Stimulated activated CD8-positive, alpha-beta memory T cell treated with anti-CD3 and anti-CD28 coated beads, Interleukin-15, amount 100 ng/mL, for 48 hours (primary cell): ENCODE measurements at places on chromosomes 3 and 15.

DNA sequence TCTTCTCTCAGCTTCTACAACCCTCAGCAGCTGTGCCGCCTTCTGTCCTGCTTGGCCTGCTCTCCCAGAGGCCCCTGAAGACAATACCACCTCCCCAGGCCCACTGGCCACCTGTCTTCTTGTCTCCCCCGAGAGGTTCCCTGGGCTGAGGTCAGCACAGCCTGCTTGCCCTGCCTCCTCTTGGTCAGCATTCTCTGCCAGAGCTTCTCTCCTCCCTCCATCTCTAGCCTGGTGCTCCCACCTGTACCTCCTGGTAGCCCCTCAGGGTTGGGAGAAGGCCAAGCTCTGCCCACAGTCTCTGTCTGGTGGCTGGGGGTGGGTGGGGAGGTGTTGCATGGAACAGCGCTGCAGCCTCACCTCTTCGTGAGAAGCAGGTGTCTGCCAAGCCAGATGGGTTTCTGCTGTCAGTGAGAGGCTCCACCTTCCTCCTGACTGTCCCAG, 5.6 kb upstream of the ISLR start:
- no peak for DNase-seq

DNA sequence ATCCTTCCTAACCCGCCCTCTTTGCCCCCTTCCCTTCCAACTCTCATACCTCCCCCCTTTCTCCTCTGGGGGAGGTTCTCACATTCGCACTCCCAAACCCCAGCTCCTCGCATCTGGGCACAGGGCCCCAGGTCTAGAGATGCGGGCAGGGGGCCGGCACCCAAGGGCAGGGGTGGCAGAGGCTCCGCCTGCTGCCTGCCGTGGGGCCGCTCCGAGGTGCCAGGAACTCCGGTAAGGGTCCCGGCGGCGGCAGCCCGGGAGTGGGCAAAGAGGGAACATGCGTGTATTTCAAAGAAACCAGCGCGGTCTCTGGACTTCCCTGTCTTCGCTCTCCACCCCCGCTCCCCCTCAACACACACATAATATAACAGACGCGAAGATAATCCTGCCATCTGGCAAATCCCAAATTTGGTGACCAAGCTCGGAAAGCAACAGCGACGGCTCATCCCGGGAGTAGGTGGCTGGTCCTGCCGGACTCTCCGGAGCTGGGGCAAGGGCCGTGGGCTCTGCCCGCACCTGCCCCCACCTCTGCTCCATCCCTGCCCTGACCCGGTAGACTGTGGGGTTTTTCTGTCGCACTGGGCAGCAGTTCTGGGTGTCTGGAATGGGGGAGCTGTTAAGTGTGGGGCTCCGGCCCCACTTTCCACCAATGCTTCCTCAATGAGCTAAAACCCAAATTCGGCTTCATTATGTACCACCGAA, 31.0 kb downstream of the NR2F2 start:
- no peak for DNase-seq

DNA sequence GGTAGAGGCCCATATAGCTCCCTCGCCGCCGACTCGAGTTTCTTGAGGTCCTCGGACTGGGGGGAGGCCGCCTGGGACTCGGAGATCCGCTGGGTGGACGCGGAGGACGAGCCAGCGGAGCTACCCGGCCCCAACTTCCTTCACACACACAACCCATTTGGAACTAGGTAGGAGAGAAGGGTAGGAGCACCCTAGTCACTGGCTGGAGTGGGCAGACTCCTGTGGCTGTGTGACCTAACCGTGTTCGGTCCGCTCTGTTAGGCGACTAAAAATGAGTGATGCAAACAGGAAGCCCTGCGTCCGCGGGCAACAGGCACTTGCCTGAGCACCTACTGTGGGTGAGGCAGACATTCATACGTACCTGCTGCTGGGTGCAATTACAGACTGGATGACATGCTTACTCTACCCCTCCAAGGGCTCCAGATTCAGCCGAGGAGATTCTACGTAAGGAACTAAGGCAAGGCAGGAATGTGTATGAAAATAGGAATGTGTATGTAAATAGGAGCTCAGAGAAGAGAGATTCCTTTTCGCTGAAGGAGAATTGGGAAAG, 4.6 kb upstream of the SIN3A start:
- peak; percentile 44 for DNase-seq

- DNase-seq: no peak
Observed at GRCh38 chr3:190229632-190230424, 92.4 kb downstream of the CLDN1 start.

- peak; percentile 73 for DNase-seq
Observed at GRCh38 chr3:183428447-183429211, at the start of gene MCF2L2. Gene MCF2L2, minus strand, starts transcription at chr3:183428619. Its CDS starts 642 bp downstream, at chr3:183427977.

- no peak for DNase-seq
Observed at GRCh38 chr15:73605759-73606436, 27.3 kb downstream of the NPTN start.

- DNase-seq: no peak
Observed at GRCh38 chr3:19901337-19901736, 32.7 kb downstream of the EFHB start.

GRCh38 chr3:57557085-57557537, 1.0 kb downstream of the PDE12 start:
- DNase-seq: peak; percentile 35

GRCh38 chr3:195777975-195778374, 33.8 kb downstream of the MUC4 start:
- no peak for DNase-seq

GRCh38 chr15:64112904-64113303, 17.1 kb downstream of the SNX1 start:
- DNase-seq: no peak

DNA sequence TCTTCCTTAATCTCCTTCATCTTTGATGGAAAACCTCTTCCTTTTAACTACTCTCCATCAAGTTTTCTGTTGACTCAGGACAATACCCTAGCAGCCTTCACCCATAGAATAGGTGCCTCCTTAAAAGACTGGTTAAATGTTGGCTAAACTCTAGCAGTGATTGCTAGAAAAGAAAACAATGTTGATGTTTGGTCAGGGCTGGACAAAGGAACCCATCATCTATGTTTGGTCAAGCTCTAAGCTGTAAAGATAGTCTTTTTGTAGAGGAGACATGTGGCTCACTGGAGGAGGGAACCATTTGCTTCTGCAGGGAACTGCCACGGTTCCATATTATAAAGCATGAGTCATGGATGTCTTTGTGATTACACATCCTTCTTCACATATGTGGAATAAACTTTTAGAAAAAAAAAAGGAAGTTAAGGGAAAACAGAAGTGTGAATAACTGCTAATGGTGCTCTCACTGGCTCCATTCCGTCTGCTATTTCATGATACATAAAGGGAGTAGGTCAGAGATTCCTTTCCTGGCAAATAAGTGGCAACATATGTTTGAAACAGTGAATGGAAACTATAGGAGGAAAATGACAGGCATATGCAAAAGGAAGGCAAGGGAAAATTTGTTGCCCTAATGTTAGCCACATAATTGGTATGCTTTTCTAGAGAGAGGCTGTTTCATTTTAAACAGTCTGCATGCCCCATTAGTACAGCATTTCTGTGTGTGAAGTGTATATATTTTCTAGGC, 78.2 kb downstream of the CMSS1 start:
- DNase-seq: no peak

GRCh38 chr3:133130168-133130567, 92.0 kb downstream of the TMEM108 start:
- DNase-seq: no peak

- DNase-seq: no peak
Observed at GRCh38 chr3:97515076-97515475, 249.5 kb upstream of the ARL6 start.

DNA sequence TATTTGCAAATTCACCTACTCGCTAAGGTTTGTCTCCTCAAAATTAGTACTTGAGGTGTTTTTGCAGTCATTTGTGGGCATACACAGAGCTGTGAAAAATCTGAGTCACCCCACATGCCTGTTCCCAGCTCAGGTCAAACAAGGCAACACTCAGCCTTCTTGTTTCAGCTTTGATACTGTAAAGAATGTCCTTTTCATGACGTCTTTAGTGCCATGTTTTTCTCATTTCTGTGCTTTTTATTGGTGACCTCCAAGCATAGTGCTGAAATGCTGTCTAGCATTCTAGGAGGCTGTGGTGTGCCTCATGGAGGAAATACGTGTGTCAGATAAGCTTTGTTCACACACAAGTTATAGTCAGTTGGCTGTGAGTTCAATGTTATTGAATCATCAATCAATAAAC, 8.8 kb downstream of the CAPN3 start:
- DNase-seq: no peak

GRCh38 chr15:33292717-33293307, 18.0 kb upstream of the RYR3 start:
- DNase-seq: peak; percentile 11

- no peak for DNase-seq
Observed at GRCh38 chr3:27138005-27138404, 231.2 kb downstream of the NEK10 start.

- DNase-seq: no peak
Observed at GRCh38 chr15:60815321-60815720, 336.4 kb upstream of the ICE2 start.

DNA sequence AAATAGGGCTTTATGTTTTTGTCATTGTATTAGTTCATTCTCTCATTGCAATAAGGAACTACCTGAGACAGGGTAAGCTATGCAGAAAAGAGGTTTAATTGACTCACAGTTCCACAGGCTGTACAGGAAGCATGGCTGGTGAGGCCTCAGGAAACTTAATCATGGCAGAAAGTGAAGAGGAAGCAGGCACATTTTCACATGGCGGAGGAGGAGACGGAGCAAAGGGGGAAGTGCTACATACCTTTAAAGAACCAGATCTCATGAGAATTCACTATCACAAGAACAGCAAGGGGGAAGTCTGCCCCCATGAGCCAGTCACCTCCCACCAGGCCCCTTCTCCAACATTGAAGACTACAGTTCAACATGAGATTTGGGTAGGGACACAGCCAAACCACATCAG, 25.6 kb downstream of the CEP63 start:
- no peak for DNase-seq

- DNase-seq: no peak
Observed at GRCh38 chr3:53171827-53172505, 11.0 kb downstream of the PRKCD start.

DNA sequence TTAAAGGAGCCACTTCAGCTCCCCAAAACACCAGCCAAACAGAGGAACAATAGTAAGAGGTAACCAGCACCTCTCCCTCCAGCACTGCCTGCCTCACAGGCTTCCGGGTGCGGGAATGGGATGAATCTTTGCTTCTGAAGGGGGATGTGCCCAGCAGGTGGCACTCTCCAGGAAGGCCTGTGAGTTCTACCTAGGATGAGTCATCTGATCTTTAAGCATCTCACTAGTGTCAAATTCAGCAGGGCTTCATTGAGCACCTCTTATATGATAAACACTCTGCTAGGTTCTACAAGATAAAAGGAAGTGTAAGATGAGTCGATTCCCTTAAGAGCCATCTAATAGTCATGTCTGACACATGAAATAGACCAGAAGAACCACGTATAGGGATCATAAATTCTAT, 237.4 kb upstream of the UMPS start:
- DNase-seq: no peak

DNA sequence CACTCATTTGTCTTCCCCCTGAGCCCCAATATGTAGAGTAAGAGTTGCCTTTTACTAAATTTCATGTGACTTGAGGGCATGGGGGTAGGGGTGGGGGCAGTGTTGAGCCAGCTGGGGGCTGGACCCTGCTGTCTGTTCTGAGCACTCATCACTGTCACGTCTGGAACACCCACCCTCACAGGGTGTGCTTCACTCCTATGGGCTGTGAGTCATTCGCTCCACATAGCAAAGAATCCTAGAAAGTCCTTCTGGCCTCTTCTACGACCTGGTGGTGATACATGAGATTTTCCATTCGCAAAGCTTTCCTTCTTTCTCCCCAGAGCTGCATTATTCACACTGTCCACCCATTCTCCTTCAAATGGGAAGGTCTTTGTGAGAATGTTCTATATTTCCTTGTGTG, 43.6 kb upstream of the MGLL start:
- DNase-seq: peak; percentile 11

DNA sequence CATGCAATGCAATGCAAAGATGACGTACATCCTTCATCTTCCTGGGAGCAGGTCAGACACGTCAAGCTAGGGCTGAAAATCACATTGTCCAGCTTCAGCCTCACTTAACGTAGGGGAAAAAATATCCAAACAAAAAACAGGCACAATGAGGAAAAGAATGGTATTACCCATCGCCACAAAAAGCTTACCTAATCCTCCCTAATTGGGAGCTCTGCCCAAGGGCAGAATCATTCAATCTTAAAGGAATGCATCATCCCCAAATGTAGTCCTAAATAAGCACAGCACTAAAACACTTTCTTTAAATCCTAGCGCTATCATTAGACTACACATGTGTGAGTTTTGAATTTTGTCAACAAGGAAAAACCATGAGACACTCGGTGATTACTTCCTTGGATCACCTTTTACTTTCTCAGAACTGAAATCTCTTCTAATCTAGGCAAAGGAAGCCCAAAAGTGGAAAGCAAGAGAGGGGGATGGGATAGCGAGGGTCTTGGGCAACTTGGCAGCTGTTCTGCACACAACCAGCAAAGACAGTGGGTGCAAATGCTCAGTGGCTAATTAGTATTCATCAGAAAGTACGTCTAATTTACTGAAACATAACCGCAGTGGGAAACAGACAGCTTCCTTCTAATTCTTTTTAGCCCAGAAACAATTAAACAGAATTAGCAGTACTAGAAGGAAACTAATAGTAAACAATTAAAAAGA, 87.4 kb downstream of the ADAMTS9 start:
- DNase-seq: no peak

GRCh38 chr3:97958396-97958795, 13.8 kb downstream of the RIOX2 start:
- no peak for DNase-seq

- peak; percentile 64 for DNase-seq
Observed at GRCh38 chr15:52466134-52466701, 62.5 kb downstream of the MYO5A start.

GRCh38 chr15:56824175-56824574, 90.9 kb upstream of the ZNF280D start:
- DNase-seq: no peak

GRCh38 chr15:97410897-97411575, 549.5 kb upstream of the ARRDC4 start:
- DNase-seq: no peak

GRCh38 chr3:158057666-158058065, 48.6 kb downstream of the SHOX2 start:
- DNase-seq: no peak

- no peak for DNase-seq
Observed at GRCh38 chr3:33663042-33663441, 55.0 kb downstream of the CLASP2 start.

GRCh38 chr3:78562328-78562727, 1205.5 kb downstream of the ROBO1 start:
- DNase-seq: no peak

GRCh38 chr3:14289590-14290461, 111.2 kb downstream of the LSM3 start:
- no peak for DNase-seq

DNA sequence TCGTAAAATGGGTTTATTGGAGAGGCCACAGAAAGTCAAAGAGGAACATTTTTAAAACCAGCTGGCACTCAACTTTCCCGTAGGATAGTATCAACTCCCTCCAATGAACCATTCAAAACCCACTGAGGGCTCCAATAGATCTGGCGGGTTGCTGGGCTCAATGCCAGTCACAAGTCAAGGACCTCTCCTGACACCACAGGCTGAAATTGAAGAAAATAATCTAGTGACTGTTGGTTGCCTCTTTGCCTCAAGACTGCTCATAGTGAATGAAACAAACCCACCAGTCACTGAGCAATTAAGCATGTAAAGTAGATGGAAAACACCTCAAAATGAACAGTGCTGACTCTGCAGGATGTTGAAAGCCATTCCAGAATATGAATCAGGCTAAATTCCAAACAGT, 500.6 kb upstream of the AGTR1 start:
- no peak for DNase-seq
